ENCODE measurements at places on chromosomes 1 and 21.

DNA sequence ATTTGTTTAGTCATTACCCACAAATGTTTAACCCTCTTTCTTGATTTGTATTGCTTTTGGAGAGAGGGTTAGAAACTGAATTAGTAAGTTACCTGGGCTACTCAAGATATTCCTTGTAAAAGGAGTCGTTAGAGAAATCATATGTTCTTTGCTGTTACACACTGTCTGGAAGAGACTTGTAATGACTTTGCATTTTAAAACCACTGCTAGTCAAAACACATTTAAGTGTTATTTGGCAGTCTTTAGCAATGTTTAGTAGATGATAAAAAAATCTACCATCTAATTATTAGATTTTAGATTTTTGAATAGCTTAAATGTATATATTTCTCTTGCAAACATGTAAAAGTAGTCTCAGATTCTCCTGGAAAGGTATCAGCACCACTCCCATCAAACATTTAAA is 6.6 kb downstream of the OSBPL9 start:
- DNase-seq: no peak

DNA sequence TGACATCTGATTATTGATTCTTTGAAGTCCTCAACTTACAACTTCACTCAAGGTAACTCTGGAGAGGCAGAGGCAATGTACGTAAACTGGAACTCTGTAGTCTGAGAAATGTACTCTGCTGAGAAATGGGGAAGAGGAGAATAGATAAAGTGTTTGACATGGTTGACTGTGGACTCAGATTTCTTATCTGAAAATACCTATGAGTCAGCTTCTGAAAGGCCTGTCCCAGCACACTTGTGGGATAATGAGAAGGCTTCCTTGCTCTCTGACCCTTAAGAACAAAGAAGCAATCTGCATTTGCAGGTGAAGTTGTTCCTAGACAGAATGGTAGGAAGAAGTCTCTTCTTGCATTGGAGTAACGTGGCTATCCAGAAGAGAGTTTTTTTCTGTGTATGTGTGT is 1573.5 kb downstream of the BRINP3 start:
- DNase-seq: no peak

DNA sequence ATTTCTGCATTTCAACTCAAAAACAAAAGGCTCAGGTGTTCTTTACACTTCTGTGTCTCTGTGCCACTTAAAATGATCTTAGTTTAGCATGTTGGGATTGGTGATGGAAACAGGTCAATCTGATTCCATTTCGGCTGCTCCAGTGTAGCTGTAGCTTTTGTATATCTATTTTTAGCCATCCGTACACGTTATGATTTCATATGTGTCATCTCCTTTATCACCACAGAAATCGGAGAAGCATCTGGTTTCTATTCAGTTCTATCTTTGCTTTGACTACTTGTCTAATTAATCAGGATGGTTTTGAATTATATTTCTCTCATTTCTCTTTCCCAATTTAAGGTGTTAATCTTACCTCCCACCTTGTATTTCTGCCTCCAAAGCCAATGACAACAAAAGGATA is 41.1 kb downstream of the RGS21 start:
- no peak for DNase-seq

DNA sequence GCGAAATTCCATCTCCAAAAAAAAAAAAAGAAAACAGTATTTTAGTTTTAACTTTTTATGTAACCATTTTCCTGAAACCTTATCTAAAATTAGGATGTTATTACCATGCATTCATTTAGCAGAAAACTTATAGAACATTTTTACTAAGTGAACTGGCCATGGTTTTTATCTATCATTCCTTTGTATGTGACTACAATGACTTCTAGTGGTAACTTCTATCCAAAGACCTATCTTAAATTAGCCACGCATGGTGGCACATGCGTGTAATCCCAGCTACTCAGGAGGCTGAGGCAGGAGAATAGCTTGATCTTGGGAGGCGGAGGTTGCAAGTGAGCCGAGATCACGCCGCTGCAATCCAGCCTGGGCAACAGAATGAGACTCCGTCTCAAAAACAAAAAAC is 11.4 kb downstream of the GGPS1 start:
- no peak for DNase-seq

GRCh38 chr1:20423169-20423795 is 62.7 kb downstream of the CAMK2N1 start:
- DNase-seq: no peak

DNA sequence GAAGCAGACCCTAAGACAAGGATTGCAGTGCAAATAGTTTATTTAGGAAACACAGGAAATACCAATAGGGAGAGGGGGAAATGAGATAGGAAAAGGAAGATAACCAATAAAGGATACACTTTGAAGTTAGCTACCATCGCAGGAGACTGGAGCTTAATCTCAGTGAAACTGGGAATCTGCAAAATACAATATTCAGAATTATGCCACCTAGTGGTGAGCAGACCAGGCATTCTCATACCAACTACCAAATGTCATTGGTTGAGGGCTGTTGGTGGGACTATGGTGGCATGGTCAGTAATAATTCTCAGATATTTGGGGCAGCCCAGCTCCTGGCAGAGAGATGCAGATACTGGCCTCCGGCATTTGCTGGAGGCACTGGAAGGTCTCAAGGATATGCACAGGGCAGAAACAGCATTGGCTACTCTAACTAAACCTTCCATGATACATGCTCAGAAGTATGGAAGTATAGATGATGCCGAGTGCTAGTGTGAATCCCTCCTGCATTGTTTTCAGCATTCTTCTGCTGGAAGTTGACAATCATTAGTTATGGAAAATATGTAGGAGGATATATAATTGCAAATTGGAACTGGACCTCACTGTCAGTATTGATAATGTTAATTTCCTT is 11.8 kb upstream of the ZFP69B start:
- DNase-seq: no peak

- DNase-seq: no peak
These were observed 60.5 kb downstream of the BACE2 start for GRCh38 chr21:41228492-41228891.

GRCh38 chr1:33502726-33503125 is 30.3 kb downstream of the ZSCAN20 start:
- no peak for DNase-seq

GRCh38 chr1:39294531-39294930 is 90.0 kb downstream of the MACF1 start:
- no peak for DNase-seq

GRCh38 chr1:235253219-235253962 is 74.6 kb downstream of the ARID4B start:
- DNase-seq: peak; percentile 34

DNA sequence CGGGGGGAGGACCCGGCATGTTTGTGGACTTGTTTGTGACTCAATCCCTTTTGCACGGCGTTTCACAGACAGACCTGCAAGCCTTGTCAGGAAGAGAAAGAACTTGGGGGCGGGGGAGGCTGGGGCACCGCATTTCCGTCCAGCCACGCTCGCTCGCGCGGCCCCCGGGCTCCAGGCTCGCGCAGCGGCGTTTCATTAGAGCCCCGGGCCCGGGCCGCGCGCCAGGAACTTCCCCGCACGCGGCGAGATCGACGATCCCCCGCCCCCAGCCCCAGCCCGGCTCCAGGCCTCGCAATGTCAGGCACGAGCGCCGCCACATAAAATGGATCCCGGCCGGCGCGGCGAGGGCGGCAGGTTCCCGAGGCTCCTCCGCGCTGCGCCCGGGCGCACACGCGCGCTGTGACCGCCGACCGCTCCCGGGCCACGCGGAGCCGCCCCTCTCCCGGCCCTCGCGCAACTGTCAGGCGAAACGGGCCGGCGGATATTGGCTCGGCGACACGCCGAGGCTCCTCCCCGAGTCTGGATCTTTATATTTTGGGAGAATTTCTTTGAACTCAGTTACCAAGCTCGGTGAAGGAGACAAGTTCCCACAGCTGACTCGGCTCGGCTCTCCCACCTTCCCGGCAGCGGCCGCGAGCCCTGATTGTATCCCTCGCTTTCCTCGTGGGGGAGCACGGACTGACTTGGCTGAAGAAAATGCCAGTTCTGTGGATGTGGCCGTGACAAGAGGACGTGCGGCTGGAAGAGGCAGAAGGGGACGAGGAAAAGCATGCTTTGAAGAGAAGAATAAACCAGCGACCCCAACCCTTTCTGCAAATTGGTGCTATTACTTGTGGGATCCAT is at the start of gene KIF26B:
TSS of gene KIF26B (plus strand) at position 557 of the 843 bp plus-strand sequence. CDS start 440 bp downstream, outside the sequence.
- peak; percentile 49 for DNase-seq

DNA sequence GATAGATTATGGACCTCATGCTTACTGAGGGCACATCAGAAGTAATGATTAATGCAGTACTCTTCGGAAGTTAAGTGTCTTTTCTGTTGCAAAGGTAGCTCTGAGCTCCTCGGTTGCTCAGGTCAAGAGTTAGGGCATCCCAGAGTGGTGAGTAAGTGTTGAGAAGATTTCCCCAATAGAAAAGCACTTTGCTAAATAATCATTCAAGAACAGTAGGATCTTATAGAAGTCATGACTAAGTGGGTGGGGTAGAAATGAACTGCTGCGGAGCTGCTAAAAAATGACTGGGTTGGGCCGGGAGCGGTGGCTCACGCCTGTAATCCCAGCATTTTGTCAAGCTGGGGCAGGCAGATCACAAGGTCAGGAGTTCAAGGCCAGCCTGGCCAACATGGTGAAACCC is 648.6 kb upstream of the CAMK1G start:
- no peak for DNase-seq

- DNase-seq: no peak
These were observed 125.7 kb downstream of the IGSF21 start for GRCh38 chr1:18233176-18233864.

DNA sequence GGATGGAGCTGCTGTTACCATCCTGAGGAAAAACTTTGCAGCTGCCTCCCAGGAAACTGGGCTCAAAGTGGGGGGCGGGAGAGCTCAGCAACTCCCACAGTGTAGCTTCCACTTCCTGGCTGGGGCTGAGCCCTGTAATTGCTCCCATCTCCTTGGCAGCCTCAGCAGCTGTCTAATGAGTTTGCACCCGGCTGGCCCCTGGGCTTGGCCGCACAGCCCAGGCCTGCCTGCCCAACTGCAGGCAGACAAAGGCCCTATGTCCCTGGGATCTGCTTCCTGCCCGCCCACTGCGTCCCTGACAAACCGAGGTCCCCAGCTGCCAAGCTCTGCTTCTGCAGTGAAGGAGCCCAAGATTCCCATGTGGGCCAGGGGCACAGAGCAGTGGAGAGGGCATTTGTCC is 30.1 kb downstream of the EDN2 start:
- DNase-seq: peak; percentile 63

- no peak for DNase-seq
These were observed 50.4 kb downstream of the TENT5C start for GRCh38 chr1:117656202-117656641.

DNA sequence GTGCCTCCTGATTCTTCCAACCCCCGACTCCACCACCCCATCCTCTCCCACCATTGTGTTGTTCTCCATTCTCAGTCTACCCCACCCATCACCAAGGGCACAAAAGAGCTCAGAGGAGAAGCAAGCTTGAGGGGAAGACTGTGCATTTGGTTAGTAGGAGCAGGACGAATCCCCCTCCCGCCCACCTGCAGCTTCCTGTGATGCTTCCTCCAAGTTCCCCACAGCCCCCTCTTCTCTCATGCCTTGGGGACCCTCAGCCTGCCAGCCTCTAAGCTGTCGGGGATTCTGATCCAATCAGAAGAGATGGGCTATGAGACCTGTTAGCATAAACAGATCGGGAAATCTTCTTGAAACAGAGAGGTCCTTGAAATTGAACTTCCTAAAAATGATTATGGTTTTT is 22.2 kb upstream of the CAPZB start:
- no peak for DNase-seq

DNA sequence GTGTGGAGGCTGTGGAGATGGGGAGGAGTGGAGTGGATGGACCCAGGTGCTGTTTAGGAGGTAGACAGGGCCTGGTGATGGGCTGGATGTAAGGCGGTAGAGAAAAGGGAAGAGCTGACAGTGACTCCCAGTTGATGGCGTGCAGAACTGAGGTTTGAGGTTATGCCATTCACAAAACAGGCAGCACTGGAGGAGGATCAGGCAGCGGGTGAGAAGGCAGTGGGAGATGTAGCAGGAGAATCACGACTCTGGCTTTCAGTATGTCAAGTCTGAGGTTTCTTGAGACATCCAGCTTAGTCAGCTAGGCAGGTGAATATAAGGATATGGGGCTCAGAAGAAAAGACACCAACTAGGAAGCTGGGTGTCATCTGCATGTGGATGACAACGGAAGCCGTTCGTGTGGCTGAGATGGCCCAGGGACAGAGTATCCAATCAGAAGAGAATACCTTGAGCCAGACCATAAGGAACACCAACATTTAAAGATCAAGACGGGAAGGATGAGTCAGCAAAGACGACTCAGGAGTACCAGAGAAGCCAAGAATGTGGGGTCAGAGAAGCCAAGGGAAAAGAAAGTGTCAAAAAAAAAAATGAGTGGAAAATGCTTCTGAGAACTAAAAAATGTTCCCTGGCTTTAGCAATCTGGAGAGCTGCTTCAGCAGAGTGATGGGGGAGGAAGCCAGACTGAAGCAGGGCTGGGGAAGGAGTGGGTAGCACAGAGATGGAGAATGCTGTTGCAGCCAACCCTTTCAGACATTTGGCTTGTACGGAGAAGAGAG is 15.2 kb downstream of the LRRN2 start:
- no peak for DNase-seq

GRCh38 chr1:24425922-24426321 is 10.3 kb downstream of the NIPAL3 start:
- DNase-seq: no peak

DNA sequence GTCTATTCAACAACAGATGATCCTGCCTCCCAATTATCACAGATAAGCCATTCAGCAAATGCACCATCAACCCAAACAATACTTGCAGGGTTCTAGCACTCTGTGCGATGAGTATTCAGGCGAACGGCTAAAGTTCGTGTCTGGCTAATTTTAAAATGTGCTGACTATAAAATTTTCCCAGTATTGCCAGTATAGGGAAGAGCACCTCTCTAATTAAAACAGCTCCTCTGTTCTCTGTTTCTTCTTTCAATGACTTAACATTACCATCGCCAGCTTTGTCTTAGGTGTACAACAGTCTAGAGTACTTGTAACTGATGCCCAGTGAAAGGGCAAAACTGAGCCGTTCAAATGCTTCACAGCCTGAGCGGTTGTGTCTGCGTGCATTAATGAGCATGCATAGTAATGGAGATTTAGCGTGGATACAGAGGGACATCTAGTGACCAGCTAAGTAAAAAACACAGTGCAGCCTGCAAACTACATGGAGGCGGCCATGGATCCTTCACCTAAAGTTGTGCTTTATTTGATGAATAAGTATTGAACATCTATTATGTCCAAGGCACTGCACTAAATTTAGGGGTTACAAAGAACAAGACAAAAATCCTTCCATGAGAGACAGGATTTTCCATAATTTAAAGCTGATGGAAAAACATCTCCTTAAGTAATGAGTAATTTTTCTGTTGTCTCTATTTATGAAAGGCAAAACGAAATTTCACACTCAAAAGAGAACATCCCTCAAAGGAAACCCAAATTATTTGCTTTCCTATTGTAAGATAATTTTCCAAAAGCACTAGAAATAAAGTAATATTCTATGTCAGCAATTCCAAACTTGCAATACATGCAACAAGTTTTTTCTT is 120.0 kb downstream of the SETD4 start:
- peak; percentile 36 for DNase-seq

- DNase-seq: no peak
These were observed 447.2 kb upstream of the NR5A2 start for GRCh38 chr1:199580300-199580699.

- DNase-seq: no peak
These were observed 373.0 kb upstream of the ESRRG start for GRCh38 chr1:217096200-217096599.
